ENCODE measurements at places on chromosomes 3 and 15. TPM values are rescaled to one million over a fixed set of nuclear protein-coding genes. Genes with fewer than 3 reads are reported as not detected.

Gene GRIP2
- total RNA-seq = not detected

Gene CKMT1A
- not detected for total RNA-seq

Gene GOLGA8S
- total RNA-seq = 0.07 TPM

Gene STRA6
- total RNA-seq = not detected

Gene CSPG4
- not detected for total RNA-seq

Gene LDHAL6B
- not detected for total RNA-seq

Gene EFCC1
- total RNA-seq = 0.10 TPM

Gene CCDC54
- not detected for total RNA-seq

Gene KLF15
- not detected for total RNA-seq

Gene LTK
- 0.17 TPM for total RNA-seq

Gene RARRES1
- total RNA-seq = not detected

Gene LRTM1
- not detected for total RNA-seq

Gene UNC13C
- total RNA-seq = not detected

Gene RAD54L2
- total RNA-seq = 27.6 TPM

Gene ADAMTS9
- total RNA-seq = not detected

Gene SLITRK3
- not detected for total RNA-seq

Measured in activated naive CD4-positive, alpha-beta T cell treated with anti-CD3 and anti-CD28 coated beads, Interleukin-2, amount 10 ng/mL, durations not matched to agents 5 hours and 36 hours (primary cell).